ENCODE measurements at places on chromosomes 12 and 14.
A peak's percentile ranks its signal among the peaks of the same experiment; 100 is the strongest.

DNA sequence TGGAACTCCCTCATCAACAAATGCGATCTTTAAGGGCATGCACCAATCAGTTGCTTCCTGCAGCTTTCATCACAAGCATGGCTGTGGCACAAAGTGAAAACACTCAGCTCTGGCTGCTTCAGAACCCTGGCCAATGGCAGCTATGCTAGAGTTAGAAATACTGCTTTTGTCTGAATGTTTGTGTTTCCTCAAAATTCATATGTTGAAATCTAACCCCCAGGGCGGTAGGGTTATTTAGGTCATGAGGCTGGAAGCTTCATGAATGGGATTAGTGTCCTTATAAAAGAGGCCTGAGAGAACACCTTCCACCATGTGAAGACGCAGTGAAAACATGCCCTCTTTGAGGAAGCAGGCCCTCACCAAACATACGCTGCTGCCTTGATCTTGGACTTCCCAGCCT, 453.9 kb downstream of the SNAPC1 start:
- DNase-seq = no peak

DNA sequence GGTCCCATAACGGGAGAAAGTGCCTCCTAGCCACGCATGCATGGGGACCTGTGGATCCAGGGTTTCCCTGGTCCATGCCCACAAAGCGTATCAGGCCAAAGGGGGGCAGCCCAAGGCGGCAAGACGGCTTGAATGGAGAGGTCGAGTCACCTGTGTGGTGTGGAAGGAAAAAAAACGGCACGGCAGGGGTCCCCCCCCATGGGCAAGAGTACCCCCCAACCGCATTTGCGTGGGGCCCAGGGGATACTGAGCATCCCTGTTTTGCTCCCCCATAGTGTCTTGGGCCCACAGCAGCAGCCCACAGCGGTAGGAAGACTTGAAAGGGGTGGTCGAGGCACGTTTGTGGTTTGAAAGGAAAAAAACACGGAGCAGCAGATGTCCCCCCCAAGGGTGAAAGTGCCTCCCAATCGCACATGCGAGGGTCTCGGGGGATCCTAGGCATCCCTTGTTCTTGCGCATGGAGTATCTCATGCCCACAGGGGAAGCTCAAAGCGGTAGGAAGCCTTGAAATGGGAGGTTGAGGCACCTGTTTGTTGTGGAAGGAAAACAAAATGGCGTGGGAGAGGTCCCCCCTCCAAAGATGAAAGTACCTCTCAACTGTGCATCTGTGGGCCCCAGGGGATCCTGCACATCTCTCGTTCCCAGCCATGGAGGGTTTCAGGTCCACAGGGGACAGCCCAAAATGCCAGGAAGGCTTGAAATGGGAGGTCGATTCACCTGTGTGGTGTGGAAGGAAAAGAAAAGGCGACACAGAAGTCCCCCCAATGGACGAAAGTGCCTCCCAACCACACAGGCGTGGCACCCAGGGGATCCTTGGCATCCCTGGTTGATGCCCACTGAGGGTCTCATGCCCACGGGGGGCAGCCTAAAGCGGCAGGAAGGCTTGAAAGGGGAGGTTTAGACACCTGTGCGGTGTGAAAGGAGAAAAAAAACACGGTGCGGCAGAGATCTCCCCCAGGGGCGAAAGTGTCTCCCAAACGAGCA, 577.5 kb downstream of the ALG10 start:
- DNase-seq = no peak

- DNase-seq = no peak
Measured at GRCh38 chr12:27620121-27620520, 76.1 kb upstream of the REP15 start.

- DNase-seq = no peak
Measured at GRCh38 chr12:82176761-82177490, 181.3 kb downstream of the CCDC59 start.

DNA sequence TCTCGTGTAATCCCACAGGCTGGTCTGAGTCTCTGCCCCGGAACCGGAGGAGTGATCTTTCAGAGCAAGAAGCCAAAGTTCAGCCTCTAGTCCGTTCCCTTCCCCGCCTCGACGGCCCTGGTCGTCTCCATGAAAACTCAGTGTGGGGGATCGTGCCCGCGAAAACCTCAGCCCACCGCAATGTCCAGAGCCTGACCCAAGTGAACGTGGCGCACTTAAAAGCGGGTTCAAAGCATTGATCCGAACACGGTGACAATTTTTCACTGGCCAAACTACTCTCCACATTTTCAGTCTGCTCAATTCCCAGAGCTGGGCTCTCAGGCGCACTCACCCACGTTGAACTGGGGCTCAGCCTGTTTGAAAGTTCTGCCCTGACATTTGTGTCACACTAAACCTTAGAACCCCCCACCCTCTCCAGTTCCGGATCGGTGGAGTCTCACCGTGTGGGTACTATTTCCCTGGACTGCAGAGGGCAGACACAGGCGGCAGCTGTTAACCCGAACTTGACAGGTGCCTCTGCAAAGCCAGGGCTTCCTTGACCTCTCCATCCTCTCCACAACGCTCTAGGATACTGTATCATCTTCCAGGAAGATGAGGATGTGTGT, 886 bp upstream of the PRICKLE1 start:
- DNase-seq = no peak

DNA sequence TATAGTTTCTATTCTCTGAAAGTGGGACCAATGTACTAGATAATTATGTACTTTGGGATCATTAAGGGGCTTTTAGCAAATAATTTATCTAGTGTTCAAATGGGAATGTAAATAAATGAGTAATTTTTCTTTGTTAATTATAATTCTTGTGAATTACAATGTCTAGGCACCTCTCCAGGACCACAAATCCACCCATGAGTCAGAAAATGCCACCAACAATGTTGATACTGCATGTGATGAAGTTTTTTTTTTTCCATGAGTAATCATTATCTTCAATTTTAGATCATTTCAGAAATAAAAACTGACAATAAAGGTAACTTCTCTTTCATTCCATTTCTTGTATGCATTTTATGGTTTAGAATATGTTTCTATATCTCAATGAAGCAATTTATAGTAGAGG, 470.3 kb downstream of the VRK1 start:
- no peak for DNase-seq

DNA sequence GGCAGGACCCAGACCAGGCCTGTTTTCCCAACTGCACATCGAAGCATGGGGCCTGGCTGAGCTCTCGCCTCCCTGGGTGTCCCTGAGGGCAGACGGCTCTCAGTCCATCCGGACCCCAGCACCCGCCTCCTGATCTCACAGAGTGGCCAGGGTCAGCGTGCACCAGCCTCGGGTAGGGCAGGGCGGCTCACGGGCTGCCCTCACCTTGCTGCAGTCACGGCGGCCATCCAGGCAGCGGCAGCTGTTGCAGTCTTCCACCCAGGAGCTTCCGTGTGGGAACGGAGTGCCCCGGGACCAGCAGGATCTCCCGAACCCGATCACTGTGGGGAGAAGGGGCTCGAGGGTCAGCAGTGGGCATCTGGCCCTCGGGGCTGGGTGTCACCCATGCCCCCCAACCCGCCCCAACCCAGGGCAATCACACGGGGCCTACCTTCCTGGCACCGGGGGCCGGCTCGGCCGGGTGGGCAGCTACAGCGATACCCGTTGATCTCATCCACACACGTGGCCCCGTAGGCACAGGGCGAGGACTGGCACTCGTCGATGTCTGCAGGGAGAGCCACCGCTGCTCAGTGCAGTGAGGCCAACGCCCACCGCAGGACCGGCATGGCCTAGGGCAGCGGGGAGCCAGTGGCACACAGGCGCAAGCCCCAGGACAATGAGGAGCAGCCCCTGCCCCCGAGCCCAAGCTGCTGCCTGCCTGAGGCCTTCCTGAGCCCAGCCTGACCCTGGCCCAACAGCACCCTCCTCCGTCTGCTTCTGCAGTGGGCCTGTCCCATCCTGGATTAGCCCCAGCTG, 22.2 kb downstream of the JAG2 start:
- DNase-seq = no peak

- no peak for DNase-seq
Measured at GRCh38 chr14:90132821-90133570, 71.2 kb downstream of the KCNK13 start.

DNA sequence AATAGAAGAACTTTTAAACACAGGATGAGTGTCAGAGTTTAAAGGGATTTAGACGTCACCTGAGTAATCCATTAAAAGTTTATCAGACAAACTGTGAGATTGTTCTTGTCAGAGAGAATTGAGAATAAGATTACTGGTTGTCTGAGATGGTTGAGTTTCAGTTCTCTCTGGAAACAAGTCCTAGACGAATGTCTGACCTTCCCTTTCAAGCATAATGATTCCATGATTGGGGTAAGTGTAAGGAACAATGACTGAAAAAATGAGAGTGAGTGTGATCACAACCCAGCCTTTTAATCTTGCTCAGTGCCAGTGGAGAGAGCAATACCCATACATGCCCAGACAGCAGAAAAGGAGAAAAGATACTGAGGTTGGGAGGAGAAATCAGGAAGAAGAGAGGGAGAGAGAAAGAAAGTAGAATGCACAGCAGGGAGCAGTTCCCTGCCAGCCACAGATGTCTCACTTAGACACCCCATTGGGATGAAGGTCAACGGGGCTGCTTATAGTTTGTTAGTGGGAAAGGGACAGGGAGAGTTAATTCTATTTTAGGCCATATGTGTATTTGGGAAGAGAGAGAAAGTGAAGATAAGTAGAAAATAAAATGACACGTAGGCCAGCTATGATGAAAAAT, 4.3 kb downstream of the GRIP1 start:
- no peak for DNase-seq

DNA sequence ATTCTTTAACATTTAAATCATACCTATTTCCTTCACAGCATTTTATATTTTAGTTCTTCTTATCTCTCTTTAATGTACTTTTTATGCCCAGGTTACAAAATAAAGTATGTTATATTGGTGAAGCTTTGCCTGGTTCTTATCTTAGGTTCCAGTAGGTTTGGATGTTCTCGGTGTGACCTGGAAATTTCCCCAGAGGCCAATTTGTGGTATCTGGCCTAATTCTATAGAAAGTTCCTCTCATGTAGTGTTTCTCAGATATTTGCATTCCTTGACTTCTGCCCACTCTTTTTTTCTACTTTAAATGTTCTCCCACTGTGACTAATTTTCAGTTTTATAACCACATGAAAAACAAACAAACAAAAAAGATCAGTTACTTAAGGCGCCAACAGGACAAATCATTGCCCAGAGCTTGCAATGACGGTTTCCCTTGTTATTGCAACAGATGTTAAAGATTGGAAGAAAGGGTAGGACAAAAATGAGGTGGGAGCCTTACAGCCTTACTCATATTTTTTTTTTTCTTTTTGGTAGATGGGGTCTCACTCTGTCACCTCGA, 41.2 kb upstream of the PPM1H start:
- no peak for DNase-seq

DNA sequence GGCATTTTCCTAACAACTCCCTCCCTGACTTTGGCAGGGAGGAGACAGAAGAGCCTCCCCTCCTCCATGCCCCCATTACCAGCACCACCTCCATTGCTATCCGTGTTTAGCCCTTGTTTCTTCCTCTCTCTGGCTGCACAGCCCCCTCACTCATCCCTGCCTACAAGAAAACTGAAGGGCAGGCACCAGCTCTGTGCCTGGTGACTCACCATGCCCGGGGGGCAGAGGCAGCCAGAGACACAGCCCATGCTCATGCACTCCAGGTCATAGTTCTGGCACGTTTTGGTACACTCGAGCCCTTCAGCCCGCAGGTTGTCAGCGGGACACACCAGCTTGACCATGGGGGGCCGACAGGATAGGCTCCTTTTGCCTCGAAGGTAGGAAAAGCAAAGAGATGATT, 80.4 kb downstream of the VWF start:
- DNase-seq = no peak

- DNase-seq = no peak
Measured at GRCh38 chr12:71439613-71440344, at the start of gene LGR5. Gene LGR5 (plus strand): TSS chr12:71439798. CDS start chr12:71440081, 283 bp downstream.

DNA sequence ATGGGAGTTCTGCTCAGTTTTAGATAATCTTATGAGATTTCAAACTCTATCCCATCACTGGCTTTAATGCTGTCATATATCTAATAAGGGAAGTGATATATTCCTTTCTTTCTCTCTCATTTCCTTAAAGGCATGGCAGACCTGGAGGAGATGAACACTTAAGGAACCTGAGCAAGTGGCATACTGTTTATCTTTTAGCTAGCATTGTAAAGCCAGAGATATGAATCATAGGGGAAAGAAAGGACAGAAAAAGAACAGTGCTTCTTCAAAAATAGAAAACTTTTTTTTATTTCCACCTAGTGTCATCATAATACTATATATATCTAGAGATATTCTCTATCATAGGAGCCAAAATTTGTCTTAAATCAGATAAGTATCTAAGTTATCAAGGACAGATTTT, 68.3 kb upstream of the PSMA6 start:
- no peak for DNase-seq

DNA sequence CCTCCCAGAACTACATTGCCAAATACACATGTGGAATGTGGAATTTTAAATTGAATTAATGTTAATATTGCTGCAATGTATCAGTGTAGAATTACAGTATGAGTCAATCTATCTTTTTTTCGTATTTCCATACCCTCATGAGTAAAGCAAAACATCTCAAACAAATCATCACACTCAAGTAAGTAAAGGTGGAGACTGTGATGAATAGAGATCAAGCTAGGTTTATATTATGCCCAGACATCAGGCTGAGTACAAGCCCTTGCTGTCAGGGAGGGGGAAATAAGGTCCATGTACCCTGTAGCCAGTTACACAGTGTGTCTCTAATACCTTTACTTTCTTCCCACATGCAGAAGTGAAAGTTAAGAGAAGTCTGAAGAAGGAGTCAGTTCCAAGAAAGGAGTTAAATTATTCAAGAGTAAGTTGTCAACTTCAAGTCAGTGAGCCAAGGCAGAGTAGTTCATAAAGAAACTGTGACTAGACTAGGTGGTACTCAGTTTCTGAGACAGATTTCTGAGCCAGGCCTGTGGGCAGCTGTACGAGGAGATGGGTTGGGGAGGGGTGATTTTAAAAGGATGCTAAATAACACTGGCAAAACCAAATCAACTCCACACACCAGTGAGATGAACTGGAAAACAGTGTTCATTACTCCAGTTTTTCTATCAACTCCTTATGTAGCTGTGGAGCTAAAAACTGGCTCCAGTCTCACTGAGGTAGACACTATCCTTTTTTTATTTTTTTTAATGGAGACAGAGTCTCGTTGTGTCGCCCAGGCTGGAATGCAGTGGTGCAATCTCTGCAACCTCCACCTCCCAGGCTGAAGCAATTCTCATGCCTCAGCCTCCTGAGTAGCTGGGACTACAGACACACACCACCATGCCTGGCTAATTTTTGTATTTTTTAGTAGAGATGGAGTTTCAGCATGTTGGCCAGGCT, 23.8 kb upstream of the STK38L start:
- no peak for DNase-seq

GRCh38 chr12:1629338-1630132, 504 bp downstream of the WNT5B start:
- no peak for DNase-seq

GRCh38 chr14:64722842-64723447, 18.7 kb downstream of the PLEKHG3 start:
- no peak for DNase-seq

GRCh38 chr14:100048786-100049185, 16.4 kb upstream of the EVL start:
- DNase-seq = peak; percentile 26

DNA sequence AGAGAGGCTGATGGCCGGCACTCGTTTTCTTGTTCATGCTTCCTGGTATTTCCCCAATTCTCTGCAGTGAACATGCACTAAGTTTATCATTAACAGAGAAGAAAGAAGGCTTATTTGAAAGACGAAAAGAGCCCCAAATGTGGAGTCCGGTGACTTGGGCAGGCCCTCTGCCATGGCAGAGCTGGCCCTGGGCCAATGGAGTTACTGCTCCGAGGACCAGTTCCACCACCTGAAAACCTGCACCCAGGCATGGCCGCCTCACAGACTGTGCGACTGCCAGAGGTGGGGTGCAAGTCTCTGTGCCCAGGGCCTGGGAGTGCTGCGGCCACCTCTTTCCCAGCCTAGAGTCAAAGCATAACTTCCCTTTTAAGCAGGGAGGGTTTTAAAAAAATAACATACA, 24.9 kb downstream of the DEGS2 start:
- no peak for DNase-seq

Measured in inflammatory macrophage (primary cell).